H1 (cell line): ENCODE measurements at places on chromosomes 11 and 22. TPM values are rescaled to one million over a fixed set of nuclear protein-coding genes. Genes with fewer than 3 reads are reported as not detected.

DNA sequence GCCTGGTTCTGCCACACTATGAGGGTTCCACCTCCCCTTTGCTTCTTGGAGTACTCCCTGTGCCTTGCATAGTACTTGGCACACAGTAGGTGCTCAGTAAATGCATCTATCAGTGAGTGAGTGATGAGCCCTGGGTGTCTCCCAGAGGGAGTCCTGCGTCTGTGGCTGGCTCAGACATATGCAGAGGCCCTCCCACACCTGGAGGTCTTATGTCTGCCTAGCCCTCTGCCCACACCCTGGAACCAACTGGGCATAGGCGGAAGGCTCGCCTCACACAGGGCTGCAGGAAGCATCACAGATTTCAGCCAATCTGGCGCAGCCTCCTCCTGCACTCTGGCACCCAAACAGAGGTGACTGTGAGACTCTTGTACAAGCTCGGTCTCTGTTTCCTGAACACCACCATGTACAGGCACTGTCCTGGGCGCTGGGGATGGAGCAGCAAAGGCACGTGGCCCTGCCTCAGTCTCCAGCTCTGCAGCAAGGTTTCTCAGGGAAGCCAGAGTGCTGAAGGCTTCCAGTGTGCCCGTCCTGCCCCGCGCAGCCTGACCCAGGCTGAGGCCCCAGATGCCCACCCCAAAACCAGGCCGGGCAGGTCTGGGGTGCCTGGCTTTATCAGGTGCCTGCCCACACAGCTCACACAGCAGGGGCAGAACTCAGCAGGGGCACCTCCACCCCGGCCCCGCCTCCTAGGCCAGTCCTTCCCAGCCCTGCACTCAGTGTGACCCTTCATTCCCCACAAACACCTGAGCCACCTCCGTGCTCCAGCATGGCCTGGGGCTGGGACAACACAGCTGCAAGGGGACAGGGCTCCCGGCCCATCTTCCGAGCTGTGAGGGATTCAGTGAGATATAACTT is 26.7 kb downstream of the FLRT1 start:
- DNase-seq = no peak

DNA sequence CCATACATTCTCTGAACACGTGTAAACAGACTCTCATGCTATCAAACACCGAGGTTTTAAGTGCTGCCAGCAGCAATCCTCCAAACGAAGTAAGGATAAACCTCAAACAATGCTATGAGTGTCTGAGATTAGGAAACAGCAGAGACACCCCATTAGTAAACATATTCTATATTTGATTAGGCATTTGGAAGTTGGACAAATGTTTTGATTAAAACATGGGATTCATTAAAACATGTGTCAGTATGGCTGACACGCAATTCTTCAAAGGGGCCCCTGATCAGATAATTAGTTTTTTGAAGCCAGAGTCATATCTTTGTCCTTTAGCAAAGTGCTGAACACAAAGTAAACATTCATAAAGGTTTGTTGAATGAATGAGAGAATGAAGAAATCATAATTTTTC is 33.2 kb upstream of the BLID start:
- no peak for DNase-seq

DNA sequence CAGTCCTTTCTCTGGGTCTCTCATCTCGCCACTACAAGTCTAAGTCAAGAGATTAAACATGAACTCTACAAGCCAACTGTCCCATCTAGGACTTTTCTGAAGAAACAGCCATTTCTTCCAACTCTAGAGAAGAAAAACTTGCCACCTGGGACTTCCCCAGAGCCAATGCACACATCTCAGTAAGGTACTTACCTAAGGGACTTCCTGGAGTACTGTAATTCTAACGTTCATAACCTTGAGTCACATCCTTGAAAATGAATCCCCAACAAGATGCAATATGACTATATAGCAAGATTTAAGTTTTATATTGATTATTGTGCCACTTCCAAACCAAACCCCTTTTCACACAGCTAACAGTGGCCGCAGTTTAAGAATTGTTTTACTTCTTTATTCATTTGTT is 11.9 kb upstream of the ISX start:
- DNase-seq = no peak

- DNase-seq = no peak
Measured at GRCh38 chr11:19648321-19648720, 64.3 kb upstream of the NAV2 start.

GRCh38 chr11:122096272-122097112 is 19.5 kb downstream of the BLID start:
- DNase-seq = no peak

DNA sequence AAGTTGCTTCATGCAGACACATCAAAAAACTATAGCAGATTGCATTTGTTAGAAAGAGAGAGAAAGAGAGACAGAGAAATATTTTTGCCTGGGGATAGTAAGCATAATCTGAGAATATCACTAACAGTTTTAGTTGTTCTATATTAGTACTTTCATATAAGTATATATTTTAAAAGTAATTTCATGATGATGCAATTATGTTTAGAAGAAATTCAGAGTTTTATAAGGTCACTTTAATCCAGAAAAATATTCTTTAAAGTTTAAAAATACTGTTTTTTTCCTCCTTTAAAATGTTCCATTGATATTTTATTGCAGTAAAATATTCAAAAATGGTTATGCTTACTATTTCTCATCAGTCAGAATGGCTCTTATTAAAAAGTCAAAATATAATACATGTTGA is 86.8 kb upstream of the MTMR2 start:
- no peak for DNase-seq

Gene CD59
- 90.3 and 101 TPM in 2 replicates for total RNA-seq

- DNase-seq = peak; percentile 61
Measured at GRCh38 chr11:31813391-31814175, 2.5 kb upstream of the PAX6 start.

Gene SLC22A8
- total RNA-seq = not detected in 2 replicates

Gene OR52N1
- total RNA-seq = not detected in 2 replicates

Gene MS4A4E
- not detected in 2 replicates for total RNA-seq
